Activated CD4-positive, alpha-beta T cell treated with anti-CD3 and anti-CD28 coated beads, Interleukin-2, amount 50 U/mL, for 1 hour (primary cell): ENCODE measurements at places on chromosomes 16 and 17.

GRCh38 chr17:64123114-64123513 is 6.8 kb downstream of the ERN1 start:
- DNase-seq = no peak

GRCh38 chr16:55126456-55126855 is 195.8 kb downstream of the IRX5 start:
- no peak for DNase-seq

DNA sequence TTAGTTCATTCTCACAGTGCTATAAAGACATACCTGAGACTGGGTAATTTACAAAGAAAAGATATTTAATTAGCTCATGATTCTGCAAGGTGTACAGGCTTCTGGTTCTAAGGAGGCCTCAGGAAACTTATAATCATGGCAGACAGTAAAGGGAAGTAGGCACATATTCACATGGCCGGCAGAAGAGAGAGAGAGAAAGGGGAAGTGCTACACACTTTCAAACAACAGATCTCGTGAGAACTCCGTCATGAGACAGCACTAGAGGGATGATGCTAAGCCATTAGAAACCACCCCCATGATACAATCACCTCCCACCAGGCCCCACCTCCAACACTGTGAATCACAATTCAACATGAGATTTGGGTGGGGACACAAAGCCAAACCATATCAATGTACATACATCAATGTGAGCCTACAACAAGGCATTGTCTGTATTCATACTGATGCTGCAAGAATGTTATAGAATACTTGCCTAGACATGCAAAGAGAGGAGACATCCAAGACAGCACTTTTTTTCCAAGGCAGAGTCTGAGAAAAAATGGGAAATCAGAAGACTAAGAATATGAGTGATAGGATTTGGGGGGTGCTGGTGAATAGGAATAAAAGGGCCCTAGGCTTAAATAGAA is 114.8 kb upstream of the XYLT1 start:
- no peak for DNase-seq

DNA sequence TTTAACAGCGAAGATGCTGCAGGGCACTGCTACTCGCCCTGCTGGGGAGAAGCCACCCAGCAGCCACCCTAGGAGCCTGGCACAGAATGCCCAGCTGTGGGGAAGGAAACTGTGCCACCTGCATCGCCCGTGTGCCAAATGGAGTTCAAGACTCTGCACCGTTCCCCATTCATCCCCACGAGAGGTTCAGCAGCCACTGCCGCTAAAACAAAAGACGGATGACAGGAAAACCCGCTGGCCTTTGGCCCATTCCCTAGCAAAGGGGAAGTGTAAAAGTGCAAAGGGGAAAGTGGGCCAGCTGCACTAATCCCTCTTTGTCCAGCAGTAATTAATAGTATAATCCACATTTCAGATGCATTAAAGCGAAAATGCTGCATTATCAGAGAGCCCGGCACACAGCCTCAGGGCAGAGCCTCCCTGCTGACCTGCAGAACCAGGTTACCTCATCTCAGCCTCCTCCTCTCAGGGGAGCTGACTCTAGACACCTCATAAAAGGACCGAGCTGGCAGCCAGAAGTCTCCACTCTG is 37.7 kb downstream of the ZFHX3 start:
- no peak for DNase-seq
